ENCODE measurements at places on chromosomes 6 and 20. TPM values are rescaled to one million over a fixed set of nuclear protein-coding genes. Genes with fewer than 3 reads are reported as not detected.

DNA sequence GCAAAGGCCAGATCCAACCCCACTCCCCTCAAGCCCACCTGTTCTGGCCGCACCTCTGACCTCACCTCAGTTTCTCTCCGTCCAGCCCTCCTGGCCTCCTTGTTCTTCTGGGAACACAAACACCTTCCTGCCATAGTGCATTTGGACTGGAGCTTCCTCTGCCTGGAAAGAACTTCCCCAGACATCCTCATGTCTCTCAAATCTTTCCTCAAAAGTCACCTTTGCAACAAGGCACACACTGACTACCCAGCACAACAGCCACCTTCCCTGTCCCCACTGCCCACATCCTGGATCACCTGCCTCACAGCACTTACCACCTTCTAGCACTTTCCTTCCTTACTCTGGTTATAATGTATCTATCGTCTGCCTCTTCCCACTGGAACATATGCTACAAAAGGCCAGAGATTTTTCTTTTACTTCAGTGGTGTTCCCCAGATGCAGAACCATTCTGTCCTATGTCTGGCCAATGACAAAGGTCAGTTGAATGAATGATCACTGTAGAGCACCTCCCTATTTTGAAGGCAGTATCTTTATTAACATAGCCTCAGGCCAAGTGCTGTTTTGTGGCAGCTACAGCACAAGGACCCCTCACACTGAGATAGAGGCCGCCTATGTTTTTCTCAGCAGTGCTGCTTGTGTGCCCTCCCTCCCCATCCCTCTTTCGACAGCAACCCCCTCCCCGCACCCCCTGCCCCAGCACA, 4.1 kb downstream of the HLA-B start:
- DNase-seq = no peak
- H3K27me3 ChIP-seq = peaks cover 65% of the 10 kb centered on the region
- H3K4me1 ChIP-seq = peaks cover 14% of the 10 kb centered on the region
- H3K36me3 ChIP-seq = peaks cover 17% of the 10 kb centered on the region
- H3K4me3 ChIP-seq = no peak overlapping the region

GRCh38 chr6:128532827-128533226, 12.4 kb upstream of the PTPRK start:
- no peaks in the 10 kb centered on the region for H3K36me3 ChIP-seq
- no peak for DNase-seq
- H3K27ac ChIP-seq = no peak overlapping the region
- no peaks in the 10 kb centered on the region for H3K27me3 ChIP-seq
- H3K4me3 ChIP-seq = no peak overlapping the region
- 0 out of 2 replicates have a peak, but pooled peaks cover 4% of the 10 kb centered on the region for H3K4me1 ChIP-seq

DNA sequence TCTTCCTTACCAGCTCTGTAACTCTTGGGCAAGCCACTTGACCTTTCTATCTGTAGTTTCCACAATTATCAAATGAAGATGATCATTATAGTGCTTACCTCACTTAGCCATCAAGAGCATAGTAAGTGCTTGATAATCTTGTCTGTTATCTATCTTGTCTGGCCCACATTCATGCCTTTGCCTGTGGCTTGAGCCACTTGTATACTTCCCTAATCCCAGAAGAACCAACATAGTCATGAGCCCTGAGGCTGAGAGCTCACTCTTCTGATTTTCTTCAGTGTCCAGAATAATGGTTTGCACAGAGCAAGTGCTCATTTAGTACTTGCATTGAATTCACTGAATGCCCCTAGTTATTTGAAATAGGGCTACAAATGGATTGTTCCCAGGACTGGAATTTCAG, 108.2 kb downstream of the SASH1 start:
- H3K27me3 ChIP-seq = no peaks in the 10 kb centered on the region
- no peak overlapping the region for H3K27ac ChIP-seq
- 0 out of 2 replicates have a peak, but pooled peaks cover 3% of the 10 kb centered on the region for H3K36me3 ChIP-seq
- H3K4me3 ChIP-seq = no peak overlapping the region
- H3K4me1 ChIP-seq = peaks cover 31% of the 10 kb centered on the region

DNA sequence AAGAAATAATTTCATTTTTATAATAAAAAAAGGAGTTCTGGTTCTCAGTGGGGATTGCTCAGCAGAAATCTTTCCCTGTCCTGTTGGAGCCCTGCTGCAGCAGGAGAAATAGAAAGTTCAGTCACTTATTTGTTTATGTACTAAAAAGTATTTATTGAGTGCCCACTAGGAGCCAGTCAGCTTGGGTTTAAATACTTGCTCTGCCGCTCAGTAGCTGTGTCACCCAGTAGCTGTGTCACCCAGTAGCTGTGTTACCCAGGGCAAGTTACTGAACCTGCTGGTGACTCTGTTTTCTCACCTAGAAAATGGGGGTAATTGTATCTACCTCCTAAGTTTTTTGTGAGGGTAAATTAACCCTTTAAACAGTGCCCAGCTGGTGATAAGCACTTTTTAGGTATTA, 32.9 kb downstream of the FOXF2 start:
- peaks cover 6% of the 10 kb centered on the region for H3K27me3 ChIP-seq
- peaks cover 14% of the 10 kb centered on the region for H3K36me3 ChIP-seq

GRCh38 chr6:161830866-161831616, 557.2 kb upstream of the AGPAT4 start:
- H3K27me3 ChIP-seq = no peaks in the 10 kb centered on the region
- H3K4me1 ChIP-seq = peaks cover 33% of the 10 kb centered on the region
- H3K36me3 ChIP-seq = no peaks in the 10 kb centered on the region
- DNase-seq = no peak

- no peak overlapping the region for H3K27ac ChIP-seq
- no peaks in the 10 kb centered on the region for H3K27me3 ChIP-seq
- H3K4me3 ChIP-seq = no peak overlapping the region
- no peaks in the 10 kb centered on the region for H3K36me3 ChIP-seq
Observed at GRCh38 chr20:51128198-51128597, 105.3 kb upstream of the KCNG1 start.

Gene CFAP61
- 0.18 TPM for total RNA-seq

Gene BPI
- total RNA-seq = not detected

Gene POPDC3
- 2.7 TPM for total RNA-seq

Gene AK9
- total RNA-seq = 3.7 TPM

Data from WTC11 (cell line).